ENCODE measurements at places on chromosomes 12 and 14.
A peak's percentile ranks its signal among the peaks of the same experiment; 100 is the strongest.

DNA sequence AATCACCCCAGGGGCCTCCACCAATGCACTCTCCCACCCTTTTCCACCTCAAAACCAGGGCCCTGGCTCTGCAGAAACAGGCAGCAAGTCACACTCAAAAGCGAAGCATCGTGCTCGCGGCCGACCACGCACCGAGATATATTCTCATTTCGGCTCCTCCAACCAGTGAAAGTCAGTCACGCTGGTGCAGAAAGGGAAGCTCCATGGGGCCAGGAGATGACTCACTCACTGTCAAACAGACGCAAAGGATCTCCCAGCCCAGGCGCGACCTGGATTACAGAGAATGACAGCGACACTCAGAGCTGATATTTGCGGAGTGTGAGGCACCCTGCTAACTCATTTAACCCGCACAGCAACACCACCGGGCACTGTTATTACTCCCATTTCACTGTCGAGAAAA, 173.6 kb downstream of the CALM1 start:
- no peak for DNase-seq

- peak; percentile 48 for DNase-seq
Observed at GRCh38 chr12:59067083-59067482, 146.8 kb upstream of the LRIG3 start.

DNA sequence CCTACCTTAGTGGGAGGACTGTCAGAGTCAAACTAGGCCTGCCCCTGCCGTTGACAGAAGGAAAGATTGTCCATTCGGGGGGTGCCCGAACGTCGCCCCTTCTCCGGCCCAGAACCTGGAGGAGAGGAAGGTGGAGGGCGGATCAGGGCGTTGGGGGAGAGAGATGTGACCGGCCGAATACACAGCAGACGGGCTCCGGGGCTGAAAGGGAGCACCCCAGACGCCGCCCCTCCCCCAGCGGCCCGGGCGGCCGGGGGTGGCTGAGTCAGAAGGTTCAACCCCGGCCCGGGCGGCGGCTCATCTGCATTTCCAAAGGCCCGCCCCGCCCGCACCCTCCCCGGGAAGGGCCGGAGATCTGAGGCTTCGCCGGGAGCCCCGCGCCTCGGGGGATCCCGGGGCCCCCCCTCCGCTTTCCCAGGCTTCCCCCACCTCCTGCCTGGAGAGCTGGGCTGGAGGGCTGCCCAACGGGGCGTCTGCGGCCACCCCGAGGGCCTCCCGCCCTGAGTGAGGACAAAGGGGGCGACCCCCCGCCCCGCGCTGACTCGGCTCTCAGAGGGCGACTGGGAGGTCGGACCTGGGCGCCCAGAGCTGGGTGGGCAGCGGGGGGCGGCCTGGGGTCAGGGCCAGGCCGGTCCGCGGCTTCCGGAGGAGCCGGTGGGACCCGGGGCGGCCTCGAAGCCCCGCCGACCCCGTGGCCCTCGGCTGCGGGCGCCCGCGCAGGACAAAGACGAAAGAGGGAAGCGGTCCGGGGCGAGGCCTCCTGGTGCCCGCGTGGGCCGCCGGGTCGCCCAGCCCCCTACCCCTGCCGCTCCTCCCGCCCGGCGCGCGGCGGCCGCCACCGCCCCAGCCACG, 3.7 kb upstream of the SETD1B start:
- peak; percentile 90 for DNase-seq

DNA sequence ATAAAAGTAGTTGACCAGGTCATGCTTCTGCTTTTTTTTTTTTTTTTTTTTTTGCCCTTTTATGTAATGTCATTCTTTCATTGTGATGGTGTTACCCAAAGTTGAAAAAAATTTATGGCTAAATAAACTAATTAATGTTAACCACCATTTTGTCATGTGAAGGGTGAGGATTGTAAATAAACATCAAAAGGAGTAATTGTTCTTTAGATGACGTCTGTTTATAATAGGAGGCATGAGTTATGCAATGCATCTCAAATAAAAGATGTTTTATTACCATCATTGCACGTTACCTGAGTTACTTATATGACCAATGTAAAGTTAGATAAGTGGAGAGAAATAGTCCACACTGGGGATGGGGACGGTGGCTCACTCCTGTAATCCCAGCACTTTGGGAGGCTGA, 349.9 kb upstream of the PDE3A start:
- no peak for DNase-seq

GRCh38 chr12:103013741-103014300, 56.3 kb downstream of the ASCL1 start:
- DNase-seq, result no peak

GRCh38 chr14:37559386-37559785, 35.7 kb downstream of the FOXA1 start:
- peak; percentile 25 for DNase-seq
